ENCODE measurements at places on chromosomes 2 and 18.

GRCh38 chr2:152924722-152925121 is 206.3 kb downstream of the ARL6IP6 start:
- DNase-seq, result no peak

- no peak for DNase-seq
Observed at GRCh38 chr2:212539072-212539880, 674 bp upstream of the ERBB4 start.

GRCh38 chr2:159078443-159078842 is 110.0 kb downstream of the TANC1 start:
- no peak for DNase-seq

DNA sequence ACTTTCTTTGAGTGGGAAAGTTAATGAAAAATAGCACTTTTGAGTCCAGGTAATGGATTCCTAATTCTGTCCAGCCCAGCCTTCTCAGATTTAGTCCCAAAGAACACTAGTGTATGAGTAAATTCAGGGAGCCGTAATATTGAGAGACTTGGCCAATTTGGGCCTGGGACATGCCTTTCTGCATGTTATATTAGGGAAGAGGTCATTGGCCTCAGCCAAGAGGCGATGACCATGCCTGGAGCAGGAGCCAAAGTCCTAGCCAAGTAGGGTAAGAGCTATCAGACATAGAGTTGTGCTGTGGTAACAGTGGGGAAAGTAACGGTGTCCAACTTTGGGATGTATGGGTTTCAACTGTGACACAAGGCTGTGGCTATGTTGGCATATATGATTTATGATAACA is 336.5 kb upstream of the ZNF804A start:
- DNase-seq, result no peak

DNA sequence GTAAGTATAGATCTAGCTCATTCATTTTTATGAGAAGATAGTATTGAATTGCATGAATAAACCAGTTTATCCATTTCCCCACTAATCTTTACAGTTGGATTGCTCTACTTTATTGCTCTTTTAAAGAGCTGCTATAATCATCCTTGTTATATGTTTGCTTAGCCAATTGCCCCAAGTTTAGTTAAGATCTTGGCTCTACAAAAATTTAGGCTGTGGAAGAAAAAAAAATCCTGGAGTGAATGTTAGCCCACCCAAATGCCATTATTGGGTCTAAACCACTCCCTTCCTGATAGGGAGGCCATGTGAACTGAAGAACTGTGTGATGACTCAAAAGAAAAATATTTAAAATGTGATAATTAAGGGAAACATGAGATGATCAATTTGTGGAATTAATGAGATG is 2.9 kb downstream of the ALS2 start:
- no peak for DNase-seq
